Activated CD4-positive, alpha-beta T cell treated with anti-CD3 and anti-CD28 coated beads, Interleukin-2, amount 50 U/mL, for 1 hour (primary cell): ENCODE measurements at places on chromosomes 12 and 14.

DNA sequence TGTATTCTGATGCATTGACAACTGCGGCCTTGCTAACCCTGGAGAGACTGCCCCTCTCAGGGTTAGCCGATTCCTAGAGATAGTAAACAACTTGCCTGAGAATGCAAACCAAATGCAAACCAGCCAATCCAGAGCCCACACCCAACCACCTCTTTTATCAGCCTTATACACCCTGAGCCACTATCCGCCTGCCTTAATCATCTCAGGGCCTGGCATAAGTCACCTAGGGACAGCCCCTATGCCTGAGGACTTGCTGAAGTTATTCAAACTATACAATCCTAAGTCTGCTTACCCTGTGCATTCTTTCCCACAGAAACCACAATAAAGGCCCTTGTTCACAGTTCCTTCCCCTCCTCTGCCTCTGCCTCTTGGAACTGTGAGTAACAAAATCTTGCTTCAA lies 177.2 kb downstream of the KCNA5 start:
- no peak for DNase-seq

DNA sequence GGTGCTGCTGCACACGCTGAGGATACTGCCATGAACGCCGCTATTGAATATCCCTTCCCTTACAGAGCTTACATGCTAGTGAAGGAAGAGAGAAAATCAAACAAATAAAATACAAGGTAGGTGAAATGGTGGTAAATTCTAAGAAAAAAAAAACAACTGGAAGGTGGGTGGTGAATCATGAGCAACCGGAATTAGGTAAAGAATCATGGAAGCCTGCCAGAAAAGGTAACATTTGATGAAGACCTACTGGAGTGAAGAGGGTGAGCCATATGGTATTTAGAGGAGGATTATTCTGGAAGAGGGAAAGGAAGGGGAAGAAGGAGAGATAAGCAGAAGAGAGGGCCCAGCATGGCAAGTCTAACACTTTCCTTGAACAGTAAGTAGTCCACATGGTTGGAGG lies 76.1 kb downstream of the LRIG3 start:
- no peak for DNase-seq

DNA sequence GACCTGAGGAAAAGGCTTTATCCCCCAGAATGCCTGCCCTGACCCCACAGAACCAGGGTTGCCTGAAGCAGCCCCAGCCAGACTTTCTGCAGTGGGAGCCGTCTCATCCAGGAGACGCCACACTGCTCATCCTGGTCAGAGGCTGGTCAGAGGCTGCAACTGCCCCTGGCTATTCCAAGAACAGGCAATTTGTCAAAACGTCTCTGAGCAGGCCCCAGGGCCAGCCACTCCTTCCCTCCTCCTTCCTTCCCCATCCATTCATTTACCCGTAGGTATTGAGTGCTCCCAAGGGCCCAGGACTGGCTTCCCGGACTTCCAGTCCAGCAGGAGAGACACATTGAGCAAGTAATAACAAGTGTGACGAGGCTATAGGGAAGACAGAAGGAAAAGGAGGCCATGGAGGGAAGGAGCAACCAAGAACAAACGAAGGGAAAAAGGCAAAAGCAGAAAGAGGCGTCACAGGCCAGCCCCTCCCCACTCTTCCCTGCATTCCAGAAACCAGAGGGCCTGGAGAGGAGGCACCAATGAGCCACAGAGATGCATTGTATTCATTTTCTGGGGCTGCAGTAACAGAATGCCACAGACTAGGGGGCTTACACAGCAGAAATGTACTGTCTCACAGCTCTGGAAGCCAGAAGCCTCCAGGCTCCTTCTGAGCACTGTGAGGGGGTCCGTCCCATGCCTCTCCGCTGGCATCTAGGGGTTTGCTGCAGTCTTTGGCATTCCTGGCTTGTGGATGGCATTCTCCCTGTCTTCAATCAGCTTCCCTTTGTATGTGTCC lies 21.0 kb upstream of the CD9 start:
- DNase-seq = no peak

DNA sequence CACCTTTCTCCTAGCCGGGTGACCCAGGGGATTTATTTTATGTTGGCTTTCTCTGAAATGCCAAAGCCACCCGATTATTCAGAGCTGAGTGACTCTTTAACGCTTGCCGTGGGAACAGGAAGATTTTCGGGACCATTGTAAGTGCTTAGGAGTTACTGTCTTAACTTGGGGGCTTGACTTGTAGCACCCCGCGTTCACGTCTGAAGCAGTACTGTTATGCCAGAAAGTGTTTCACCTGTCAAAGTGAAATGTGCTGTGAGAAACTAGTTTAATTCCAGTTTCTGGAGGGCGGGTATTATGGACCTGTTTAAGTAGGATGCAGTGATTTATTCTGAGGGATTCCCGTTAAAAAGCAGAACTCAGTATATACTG lies 218 bp downstream of the LYSET start:
- DNase-seq = no peak

DNA sequence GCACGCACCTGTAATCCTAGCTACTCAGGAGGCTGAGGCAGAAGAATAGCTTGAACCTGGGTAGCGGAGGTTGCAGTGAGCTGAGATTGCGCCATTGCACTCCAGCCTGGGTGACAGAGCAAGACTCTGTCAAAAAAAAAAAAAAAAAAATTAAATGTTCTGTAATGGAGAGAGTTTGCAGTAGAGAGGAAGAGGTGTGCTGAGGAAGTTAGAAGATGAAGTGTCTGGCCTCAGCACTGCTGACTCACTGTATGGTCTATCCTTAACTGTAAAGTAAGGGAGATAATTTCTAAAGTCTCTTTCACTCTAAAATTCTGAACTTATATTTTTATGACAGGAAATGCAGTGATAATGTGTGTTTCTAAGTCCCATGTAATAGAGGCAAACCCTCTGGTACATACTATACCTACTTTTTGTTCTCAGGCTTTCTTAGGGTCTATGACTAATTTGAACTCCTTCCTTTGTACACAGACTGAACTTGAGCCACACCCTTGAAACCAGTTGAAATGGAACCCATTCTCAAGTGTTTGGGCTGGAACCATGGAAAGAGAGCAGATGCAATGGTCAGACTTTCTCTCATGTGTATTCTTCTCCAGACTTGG lies 278.1 kb upstream of the FAR2 start:
- DNase-seq = no peak

DNA sequence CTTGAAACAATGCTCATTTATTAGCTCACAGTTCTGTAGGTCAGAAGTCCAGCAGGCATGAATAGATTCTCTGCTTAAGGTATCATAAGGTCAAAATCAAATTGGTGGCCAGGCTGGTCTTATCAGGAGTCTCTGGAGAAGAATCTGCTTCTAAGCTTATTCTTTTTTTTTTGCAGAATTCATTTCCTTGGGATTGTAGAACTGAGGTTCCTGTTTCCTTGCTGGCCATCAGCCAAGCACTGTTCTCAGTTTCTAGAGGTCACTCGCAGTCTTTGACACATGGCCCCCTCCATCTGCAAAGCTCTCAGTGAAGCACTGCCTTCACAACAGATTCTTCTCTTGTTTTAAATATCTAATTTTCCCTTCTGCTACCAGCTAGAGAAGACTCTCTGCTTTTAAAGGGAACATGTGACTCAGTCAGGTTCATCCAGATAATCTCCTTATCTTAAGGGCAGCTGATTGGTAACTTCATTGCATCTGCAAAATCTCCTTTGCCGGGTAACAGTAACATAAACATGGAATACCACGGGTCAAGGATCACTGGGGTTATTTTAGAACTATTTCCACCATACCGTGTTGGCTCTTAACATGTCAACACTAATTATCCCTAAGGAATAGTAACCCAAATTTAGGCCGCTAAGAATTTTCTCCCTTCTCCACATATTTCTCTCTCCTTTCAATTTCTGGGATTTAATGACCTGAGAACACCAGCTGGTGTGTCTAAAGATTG lies 25.3 kb downstream of the RHOJ start:
- no peak for DNase-seq

GRCh38 chr12:597926-598568 lies 65.2 kb downstream of the NINJ2 start:
- DNase-seq = no peak

GRCh38 chr12:94267921-94268471 lies 119.6 kb downstream of the PLXNC1 start:
- no peak for DNase-seq

DNA sequence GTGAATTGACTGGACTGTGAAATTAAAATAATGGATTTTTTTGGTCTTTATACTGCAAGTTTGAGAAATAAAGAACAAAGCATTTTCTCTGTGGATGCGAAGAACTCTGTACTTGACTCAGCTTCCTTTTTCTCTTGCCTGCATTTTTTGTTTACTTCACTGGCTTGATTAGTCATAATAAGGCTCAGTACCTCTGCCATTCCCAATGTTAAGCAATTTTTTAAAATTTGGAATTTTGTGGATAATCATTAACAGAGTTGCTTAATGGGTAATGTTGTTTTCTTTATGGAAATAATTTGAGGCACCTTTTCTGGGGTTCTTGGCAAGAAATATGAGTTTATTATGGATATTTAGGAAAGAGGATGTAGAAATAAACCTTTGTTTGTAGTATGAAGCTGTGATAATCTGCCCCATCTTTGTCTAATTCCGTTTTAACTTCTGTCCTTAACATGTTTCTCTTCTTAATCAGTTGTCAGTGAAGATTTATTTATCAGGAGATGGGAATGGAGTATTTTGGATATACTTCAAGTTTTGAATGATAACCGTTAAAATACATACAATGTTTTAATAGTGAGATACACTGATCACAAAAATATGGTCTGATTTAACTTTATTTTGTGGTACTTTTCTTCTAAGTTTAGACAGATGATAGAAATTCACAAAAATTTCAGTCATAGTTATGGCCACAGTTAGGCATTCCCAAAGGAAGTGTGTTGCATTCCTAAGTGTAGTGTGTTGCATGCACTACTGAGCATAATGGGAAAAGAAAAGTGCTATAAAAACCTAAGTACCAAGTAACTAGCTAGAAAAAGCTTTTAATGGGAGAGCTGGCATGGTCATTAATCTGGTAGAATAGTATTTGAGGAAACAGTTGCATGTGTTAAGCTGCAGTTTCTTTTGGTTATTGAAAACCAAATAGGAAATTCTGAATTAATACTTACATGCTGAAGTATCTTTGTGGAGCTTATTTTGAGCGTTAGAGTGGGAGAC lies 27.7 kb downstream of the WNK1 start:
- DNase-seq = no peak

DNA sequence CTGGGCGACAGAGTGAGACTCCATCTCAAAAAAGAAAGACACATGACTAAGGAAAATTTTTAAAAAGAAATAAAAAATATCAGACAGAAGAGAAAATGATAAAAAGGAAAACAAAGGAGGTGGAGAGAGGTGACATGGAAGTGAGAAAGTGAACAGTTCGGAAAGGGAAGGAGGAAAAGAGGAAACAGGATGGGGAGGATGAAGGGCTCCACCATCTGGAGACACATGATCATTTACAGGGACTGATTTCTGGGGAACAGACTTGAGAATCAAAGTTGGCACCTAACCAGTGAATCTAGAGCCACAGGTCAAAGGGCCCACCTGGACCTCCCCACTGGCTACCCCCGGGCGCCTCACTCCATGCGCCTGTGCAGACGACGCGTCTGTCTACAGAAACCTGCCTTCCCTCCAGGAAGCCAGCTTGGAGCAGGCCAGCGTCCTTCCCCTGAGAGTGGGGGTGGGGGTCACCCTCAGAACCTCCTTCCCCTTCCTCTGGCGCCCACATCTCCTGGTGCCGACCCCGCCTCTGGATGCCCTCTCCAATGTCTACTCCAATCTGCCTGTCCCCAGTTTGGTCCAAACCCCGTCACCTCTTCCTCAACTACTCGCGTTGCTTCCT lies 60.5 kb downstream of the AMN start:
- DNase-seq = no peak

DNA sequence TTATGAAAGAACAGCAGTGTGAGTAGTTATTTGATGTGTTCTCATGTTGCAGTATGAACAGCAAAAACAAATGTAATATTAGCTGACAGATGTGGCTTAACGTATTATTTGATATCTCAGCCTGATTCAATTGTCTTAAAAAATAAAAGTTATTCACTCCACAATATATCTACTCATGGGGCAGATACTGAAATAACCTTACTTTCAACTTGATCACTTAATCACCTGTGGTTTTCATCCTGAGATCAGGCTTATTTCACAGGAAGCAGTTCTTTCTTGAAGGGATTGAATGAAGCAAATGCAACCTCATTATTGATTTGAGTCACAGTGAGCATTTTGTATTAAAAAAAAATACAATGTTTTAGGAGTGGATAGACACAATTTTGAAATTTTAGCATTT lies 90.3 kb downstream of the AKAP6 start:
- DNase-seq = no peak

DNA sequence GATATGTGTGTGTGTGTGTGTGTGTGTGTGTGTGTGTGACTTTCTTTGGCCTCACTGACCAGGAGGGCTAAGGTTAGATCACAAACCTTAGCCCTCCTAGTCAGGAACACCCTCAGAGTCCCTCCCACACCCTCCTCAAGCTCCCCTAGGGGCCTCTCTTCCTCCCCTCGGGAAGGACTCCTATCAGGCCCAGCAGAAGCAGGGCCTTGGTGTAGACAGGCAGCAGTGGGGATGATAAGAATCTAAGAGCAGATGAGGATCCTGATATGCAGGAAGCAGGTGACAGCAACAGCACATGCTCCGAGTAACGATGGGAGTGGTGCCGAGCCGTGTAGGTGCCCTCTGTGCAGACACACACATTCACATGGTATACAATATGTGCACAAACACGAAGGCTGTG lies 20.7 kb downstream of the PLEK2 start:
- no peak for DNase-seq

DNA sequence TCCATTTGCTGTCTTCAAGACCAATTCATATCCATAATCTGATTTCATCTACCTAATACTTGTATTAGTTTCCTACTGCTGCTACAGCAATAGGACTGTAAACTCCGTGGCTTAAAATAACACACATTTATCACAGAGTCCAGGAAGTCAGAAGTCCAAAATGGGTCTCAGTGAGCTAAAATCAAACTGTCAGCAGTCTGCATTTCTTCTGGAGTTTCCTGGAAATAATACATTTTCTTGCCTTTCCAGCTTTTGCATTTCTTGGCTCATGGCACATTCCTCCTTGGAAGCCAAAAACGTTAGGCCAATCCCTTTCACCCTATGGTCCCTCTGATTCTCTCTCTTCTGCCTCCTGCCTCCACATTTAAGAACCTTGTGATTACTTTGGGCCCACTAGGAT lies 239.8 kb downstream of the PRKD1 start:
- no peak for DNase-seq

- DNase-seq = no peak
These were observed 33.0 kb downstream of the CKB start for GRCh38 chr14:103489621-103490020.

- DNase-seq = no peak
These were observed 14.7 kb upstream of the HIGD1C start for GRCh38 chr12:50937653-50938052.

GRCh38 chr14:96624661-96625425 lies 122.7 kb downstream of the PAPOLA start:
- no peak for DNase-seq
